Bronchial epithelial cell (primary cell): ENCODE measurements at places on chromosomes 7 and 10. TPM values are rescaled to one million over a fixed set of nuclear protein-coding genes. Genes with fewer than 3 reads are reported as not detected.

DNA sequence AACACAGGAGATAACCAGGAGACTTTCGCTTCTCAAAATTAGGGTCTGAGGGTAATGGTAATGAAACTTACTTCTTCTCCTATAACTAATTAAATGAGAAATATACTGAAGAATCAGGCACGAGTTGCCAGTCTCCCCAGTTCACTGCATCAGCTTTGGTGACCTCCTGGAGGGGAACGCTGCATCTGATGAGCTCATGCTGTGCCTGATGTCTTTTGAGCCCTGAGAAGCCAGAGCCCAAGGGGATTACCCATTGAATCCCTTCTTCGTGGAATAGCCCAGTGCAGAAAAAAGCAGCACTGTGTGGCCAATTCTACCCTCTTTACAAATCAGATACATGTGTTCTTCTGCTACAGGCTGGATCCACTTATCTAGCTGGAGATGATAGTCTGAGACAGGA is 45.1 kb downstream of the CYP2C9 start:
- no peak for DNase-seq

DNA sequence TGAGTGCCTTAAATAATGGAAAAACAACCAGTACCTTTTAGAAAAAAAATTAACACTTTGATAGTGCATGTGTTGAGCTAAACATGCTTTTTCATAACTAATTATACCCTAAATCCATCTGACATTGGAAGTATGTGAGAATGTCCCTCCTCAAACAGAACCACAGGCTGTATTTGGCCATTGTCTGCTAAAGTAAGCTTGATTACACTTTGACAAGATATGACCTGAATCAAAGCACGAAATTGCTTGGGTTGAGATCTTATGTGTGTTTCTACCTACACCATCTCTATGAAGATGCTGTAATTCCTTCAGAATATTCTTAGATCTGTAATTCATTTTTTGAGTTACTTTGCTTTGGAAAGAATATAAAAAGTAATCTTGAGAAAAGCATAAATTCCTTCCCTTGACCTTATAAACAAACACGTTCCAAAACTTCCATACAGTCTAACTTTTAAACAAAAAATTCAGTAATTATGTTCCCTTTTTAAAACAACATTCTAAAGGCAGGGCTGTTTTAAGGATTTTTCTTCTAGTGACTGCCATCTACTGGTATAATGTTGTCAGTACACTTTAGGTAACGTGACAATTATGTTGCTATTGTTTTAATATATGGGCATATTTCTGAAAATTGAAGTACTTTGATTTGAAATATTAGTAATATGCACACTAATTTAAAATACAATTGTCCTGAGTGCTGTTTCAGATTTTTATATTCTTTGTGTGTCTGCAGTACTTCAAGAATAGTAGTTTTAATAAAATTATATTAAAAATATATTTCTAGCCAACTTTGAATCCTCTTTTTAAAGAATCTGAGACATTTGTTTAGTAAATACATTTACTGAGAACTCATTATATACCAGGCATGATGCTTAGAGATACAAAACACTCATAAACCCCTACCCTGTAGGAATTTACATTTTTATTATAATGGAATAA is 20.9 kb downstream of the CD36 start:
- DNase-seq = peak; percentile 35

GRCh38 chr10:75755528-75755927 is 324.1 kb downstream of the LRMDA start:
- no peak for DNase-seq

NUTM2E gene
- total RNA-seq = 0.13 TPM in 1 of 2 replicates, not detected in the other

DNA sequence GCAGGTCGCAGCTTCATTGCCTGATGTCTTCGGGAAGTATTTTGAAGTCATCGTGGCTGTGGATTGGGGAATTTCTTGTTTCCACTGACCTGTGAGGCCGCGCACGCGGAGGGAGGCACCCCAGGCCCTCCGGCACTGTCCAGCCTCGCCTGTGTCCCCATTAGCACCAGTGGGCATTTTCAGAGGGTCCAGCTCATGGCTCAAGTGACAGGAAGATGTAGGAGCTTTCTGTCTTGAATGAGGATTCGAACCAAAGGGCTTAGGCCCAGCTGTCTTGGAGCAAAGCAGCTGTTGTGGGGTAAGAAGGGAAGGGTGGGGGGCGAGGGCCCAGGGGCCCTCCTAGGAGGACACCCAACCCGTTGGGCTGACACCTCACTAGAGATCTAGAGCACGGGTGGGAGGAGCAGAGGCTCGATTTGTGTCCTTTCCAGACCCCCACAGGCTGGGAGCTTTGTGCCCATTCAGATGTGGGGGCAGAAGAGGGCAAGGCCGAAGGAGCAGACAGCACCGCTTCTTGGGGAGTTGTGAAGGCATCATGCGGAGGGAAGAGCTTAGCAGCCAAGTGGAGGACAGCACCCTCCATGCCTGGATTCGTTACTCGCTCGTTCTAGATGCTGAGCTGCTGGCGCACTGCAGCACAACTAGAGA is 914 bp downstream of the ZNF37A start:
- DNase-seq = no peak
